Inflammatory macrophage treated with lipopolysaccharide for 4 hours (primary cell): ENCODE measurements at places on chromosomes 4 and X.
A peak's percentile ranks its signal among the peaks of the same experiment; 100 is the strongest.

GRCh38 chr4:173500841-173501591 is 29.0 kb downstream of the HAND2 start:
- DNase-seq, result peak; percentile 40

DNA sequence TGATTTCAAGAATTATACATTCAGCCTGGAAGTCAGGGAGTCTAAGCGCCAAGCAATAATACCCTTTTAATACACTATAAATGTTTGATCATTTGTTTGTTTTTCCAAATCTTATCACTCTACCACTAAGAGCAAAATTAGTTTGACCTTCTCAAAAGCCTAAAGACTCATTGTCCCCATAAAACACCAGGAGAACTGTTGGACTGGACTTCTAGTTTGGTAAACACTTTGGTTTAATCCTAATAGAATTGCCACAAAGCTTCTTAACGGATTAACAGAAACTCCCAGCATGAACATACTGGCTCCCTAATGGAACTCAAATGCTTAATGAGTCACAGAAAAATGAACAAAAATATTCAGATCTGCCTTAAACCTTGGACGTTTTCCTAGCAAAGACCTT is 34.9 kb downstream of the SYTL5 start:
- DNase-seq, result no peak

GRCh38 chr4:33711826-33712225 is 2532.5 kb downstream of the ARAP2 start:
- no peak for DNase-seq

GRCh38 chr4:1200425-1201035 is 28.1 kb upstream of the SPON2 start:
- DNase-seq, result no peak

DNA sequence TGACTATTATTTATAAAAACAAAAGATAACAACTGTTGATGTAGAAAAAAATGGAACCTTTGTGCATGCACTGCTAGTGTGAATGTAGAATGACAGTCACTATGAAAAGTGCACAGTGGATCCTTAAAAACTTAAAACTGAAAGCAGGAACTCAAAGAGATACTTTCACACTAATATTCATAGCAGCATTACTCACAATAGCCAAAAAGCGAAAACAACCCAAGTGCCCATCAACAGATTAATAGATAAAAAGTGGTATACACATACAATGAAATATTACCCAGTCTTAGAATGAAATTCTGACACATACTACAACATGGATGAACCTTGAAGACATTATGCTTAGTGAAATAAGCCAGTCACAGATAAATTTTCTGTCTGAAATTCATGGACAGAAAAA is 23.8 kb downstream of the CENPC start:
- no peak for DNase-seq

- DNase-seq, result no peak
Measured at GRCh38 chr4:173091958-173092357, 76.7 kb upstream of the GALNT7 start.
